ENCODE measurements at places on chromosomes 6 and 20. TPM values are rescaled to one million over a fixed set of nuclear protein-coding genes. Genes with fewer than 3 reads are reported as not detected.

- DNase-seq = no peak
These were observed 323.1 kb downstream of the CENPW start for GRCh38 chr6:126662966-126663365.

GRCh38 chr6:148431413-148431812, 88.8 kb downstream of the SASH1 start:
- no peak for DNase-seq

GRCh38 chr6:41966214-41966920, 24.8 kb upstream of the CCND3 start:
- DNase-seq = no peak

- no peak for DNase-seq
These were observed 244.7 kb upstream of the BTBD3 start for GRCh38 chr20:11672959-11673358.

- DNase-seq = no peak
These were observed 88.1 kb downstream of the ERMARD start for GRCh38 chr6:169839493-169839892.

- no peak for DNase-seq
These were observed 79.8 kb upstream of the CHD6 start for GRCh38 chr20:41697861-41698559.

DNA sequence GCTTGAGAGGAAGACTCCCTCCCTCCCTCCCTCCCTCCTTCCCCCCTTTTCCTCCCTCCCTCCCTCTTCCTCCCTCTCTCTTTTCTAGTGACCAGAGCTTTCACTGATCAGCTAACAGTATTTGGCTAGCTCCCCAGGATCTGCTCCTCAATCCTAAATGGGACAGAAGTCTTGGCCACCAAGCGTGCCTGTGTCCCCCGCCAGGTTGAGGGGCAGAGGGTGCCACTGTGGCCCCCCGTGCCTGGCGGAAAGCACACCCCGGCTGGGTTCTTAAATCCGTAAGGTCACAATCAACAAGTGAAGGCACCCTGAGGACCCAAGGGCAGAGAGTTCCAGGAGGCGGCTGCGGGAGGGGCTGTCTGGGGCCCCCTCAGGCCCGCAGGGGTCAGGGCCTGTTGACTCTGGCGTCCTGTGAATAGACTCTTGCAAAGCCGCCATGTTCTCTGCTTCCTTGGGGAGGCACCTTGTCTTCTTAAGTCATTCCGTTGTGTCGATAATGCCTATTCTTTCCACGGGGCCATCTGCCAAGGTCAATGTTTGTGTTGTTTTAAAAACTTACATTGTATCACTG, 38.9 kb upstream of the STX16 start:
- DNase-seq = no peak

- DNase-seq = no peak
These were observed 15.5 kb upstream of the TPBG start for GRCh38 chr6:82348130-82348529.

DNA sequence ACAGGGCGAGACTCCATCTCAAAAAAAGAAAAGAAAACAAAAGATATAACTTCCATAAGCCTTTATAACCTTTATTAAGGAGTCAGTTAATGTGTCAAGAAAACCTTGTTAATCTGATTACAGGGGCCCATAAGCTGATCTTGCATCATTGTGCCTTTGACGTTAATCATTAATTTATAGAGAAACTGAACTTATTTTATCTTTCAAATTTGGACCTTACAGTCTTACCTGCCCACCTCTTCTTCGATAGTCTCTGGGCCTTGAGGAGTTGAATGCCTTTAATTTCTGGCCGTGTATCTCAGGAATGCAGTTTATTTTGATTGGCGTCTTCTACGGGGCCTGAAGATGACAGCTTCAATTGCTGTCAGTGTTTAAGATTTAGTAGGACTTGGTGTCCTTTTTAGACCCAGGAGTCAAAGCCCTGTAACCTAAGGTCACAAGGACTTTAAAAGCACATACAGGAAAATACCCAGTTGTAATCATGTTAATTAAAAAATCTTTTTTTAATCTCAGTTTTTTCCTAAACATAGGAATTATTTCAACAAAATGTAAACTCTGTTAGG, 5.8 kb downstream of the ACOT13 start:
- DNase-seq = no peak

GRCh38 chr20:37944456-37944981, 41.6 kb downstream of the VSTM2L start:
- DNase-seq = no peak

The SLC2A10 gene
- 19.3 TPM for polyA plus RNA-seq

The DLK2 gene
- polyA plus RNA-seq = 2.0 TPM

DNA sequence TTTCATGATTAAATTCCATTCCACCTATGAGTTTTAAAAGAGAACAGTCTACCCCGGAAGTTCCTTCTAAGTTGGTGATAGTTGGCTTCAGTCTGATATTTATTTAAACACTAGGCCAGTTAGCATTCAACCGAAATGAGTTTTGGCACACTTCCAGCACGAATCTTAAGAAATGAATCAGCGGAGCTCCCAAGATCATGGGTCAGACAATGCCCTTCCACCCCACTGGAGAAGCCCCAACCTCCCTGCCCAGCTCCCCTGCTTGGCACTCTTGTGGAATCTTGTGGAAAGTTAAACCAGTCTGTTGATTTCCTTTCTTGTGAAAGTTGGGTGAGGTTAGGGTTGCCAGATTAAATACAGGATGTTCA, 64.3 kb downstream of the MKKS start:
- no peak for DNase-seq

DNA sequence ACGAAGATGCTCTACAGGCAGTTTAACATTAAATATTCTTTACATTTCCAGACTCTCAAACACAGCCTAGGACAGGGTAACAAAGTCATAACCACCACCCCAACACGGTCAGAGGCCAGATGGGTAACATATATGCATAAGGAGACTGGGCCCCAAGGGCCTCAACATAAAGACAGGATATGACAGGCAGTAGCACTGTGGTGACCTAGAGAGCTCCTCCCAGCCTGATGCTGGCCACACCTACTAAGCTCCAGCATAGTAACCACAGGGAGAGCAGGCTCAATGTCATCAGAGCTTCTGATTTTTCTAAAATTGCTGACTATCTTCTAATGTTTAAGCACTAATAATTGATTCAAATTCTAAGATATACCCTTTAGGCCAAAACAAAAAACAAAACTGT, 21.7 kb downstream of the SMLR1 start:
- no peak for DNase-seq

- no peak for DNase-seq
These were observed 5.5 kb downstream of the MICAL1 start for GRCh38 chr6:109449795-109450673.

- DNase-seq = no peak
These were observed 105.7 kb downstream of the MTHFD1L start for GRCh38 chr6:150971219-150971618.

DNA sequence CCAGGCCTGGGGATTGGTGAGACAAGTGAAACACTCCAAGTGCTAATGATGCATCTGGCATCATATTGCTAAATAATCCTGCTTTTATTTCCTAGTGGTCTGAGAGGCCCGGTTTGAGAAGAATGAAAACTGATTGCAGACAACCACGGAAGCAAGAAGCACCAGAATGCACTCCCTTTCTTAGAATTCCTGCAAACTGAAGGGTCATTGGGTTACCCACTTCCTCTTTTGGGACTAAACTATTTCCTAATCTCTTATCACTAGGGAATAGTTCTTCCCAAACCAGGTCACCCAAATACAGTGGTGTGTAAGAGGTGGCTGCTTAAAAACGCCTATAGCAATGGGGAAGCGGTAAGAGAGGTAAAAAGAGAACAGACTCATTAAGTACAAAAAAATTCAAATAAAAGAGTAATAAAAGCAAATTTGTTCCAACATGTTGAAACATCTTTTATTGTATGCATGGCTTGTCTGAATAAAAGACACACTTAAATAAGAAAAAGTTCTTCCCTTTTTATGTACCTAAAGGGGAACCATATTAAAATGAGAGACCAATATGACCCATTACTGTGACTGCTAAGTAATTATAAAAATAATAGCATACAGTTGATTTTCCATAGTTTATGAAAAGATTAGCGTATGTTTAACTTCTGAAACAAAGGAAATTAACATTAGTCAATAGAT, 125.8 kb downstream of the MYB start:
- DNase-seq = no peak

DNA sequence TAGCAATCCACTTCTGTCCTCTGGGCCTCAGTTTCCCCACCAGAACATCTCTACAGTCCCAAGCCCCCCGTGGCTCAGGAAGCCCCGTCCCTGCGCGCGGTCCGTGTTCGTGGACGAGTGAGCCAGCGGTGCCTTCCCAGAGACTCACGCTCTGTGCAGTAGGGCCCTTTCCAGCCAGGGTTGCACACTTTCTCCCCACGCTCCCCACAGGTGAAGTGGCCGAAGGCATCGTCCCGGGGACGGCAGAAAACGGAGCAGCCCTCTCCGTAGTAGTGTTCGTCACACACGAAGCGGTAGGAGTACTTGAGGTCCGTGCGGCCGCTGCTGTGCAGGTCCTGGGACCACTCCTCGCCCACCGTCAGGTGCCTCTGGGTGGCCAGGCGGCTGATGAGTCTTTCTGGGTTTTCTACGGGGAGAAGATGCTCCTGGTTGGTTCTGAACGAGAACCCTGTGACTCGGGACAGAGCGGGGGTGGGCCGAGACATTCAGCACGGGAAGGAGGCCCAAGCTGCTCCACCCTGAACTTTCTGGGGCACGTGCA, 2.7 kb downstream of the DLL1 start:
- DNase-seq = no peak

DNA sequence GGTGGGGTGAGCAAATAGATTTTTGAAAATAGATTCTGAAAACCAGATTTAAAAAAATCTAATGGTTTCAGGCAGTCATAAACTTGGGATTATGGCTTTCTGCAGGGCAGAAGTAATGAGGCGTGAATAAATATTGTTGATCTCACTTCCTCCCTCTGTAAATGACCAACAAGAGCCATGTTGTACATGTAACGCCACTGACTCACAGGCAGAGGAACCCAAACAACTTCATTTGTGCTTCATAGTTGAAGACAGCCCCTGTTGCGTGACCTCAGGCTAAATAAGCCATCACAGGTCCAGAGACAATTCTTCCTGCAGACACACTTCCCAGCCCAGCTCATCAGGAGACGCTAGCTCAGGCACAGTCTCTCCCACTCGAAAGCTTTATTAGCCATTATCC, 59.1 kb upstream of the F13A1 start:
- no peak for DNase-seq

The DOK5 gene
- polyA plus RNA-seq = 2.5 TPM

GRCh38 chr6:3884007-3884745, 35.0 kb downstream of the FAM50B start:
- peak; percentile 39 for DNase-seq

The IRAK1BP1 gene
- 13.7 TPM for polyA plus RNA-seq

The BHLHE23 gene
- polyA plus RNA-seq = not detected

- no peak for DNase-seq
These were observed 116.8 kb upstream of the BEND6 start for GRCh38 chr6:56838016-56838555.

DNA sequence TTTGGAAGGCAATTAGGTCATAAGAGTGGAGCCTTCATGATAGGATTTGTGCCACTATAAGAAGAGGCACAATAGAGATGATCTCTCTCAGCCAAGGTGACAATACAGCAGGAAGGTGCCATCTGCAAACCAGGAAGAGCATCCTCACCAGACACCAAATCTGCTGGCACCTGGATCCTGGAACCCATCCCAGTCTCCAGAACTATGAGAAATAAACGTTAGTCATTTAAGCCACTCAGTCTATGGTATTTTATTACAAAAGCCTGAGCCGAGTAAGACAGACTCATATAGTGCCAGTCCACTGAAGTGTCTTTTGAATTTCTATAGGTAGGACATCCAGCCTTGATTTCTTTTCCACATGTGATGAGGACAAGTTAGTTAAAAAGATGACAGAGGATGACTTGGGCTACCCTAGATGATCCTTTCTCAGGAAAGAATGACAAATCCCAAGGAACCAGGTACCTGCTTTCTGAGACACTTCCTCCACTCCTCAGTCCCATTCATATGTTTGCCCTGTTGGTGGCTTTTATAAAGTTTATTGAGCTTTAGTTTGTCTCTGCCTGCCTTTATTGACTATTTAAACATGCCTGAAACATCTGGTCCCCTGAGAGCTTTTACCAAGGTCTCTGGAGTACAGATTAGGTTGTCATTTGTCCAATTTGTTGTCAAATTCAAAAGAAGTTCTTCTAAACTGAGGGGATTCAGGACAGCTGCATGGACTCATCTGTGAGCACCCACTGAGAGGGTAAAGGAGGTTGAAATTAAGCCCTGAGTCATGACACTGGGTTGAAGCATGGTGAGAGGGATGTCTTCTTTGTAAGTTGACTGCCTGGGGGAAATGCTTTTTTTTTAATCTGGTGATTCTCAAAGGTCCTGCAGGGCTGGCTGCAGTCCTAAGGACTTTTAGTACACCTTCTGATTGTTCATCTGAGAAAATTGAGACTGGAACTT, 165.0 kb upstream of the PLCB4 start:
- no peak for DNase-seq

DNA sequence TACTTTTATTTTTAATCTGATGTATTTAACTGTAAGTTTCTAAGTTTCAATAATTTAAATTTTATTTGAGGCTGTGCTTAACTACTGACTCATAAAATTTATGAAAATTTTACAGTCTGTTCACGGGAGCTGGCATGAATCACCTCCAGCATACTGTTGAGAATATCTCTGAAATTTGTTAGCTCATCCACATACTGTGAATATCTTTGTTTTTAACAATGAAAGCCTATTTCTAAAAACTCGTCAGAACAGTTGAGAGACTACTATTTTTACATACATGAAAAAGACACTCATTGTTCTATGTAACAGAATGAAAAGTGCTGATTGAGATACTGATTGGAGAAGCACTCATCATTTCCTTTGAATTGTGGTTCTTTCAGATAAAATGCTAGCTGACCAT, 749.3 kb downstream of the TENT5A start:
- no peak for DNase-seq

- no peak for DNase-seq
These were observed 897 bp upstream of the GMEB2 start for GRCh38 chr20:63627751-63628245.

DNA sequence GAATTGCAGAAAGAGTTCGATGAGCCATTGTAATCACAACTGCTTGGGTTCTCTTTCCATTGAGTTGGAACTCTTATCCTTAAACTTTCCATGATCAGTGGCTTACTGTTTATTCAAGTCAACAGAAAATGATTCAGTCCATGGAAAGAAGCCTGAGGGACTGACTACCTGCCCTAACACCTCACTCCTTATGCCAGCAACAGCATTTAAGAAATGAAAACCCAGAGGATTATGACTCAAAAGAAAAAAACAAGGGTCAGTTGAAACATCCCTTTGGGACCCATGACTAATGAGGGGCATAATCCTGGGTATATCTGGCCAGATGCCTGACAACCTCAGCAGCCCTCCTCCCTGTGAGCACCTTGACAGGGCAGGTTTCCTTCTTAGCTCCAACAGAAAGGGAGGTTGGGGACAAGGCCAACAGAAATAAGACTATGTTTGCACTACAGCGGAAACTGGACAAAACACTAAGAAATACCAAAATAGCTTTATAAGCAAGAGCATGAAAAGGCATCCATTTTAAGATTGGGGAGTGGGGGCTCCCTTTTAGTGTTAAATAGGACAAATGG, 106.7 kb downstream of the MAP3K5 start:
- DNase-seq = no peak

- DNase-seq = no peak
These were observed 171.1 kb downstream of the ADAT2 start for GRCh38 chr6:143279385-143279784.

Data from left lung (tissue), 14 donors.